ENCODE measurements at places on chromosomes 11 and 22.

DNA sequence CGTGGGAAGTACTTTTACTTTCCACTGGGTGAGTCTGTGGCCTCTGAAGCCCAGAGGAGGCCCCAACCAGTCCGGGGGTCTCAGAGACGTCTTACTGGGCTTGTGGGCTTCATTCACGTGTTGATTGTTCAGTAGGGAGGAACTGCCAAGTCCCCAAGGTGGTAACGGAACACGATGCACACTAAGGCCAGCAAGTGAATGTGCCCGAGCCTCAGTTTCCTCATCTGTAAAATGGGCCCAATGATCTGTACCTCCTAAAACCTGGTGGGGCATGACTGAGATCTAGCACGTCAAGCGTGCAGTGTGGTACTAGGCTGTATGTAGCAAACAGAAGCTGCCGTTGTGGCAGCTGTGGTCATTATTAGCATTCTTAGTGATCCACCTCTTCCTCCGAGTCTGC lies 499.1 kb downstream of the MN1 start:
- DNase-seq = no peak

DNA sequence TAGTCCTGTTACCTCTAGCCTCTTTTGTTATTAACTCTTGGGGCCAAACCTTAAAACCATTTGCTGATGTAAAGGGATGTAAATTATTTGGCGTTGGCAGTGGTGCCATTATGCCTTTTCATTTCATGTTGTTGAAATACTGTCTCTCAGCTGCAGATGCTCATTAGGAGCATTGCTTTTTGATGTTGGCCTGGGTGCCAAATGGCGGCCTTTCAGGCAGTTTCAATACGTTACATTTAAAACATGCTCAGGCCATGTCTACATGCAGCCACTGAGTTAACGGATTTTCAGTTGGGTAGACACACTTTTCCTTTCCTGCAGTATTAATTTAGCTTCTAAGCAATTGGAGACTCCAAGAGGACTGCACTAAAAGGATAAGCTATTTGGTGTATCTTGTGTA lies 5.3 kb downstream of the NCAM1 start:
- no peak for DNase-seq

- no peak for DNase-seq
These were observed 12.5 kb downstream of the CHID1 start for GRCh38 chr11:898143-898511.

DNA sequence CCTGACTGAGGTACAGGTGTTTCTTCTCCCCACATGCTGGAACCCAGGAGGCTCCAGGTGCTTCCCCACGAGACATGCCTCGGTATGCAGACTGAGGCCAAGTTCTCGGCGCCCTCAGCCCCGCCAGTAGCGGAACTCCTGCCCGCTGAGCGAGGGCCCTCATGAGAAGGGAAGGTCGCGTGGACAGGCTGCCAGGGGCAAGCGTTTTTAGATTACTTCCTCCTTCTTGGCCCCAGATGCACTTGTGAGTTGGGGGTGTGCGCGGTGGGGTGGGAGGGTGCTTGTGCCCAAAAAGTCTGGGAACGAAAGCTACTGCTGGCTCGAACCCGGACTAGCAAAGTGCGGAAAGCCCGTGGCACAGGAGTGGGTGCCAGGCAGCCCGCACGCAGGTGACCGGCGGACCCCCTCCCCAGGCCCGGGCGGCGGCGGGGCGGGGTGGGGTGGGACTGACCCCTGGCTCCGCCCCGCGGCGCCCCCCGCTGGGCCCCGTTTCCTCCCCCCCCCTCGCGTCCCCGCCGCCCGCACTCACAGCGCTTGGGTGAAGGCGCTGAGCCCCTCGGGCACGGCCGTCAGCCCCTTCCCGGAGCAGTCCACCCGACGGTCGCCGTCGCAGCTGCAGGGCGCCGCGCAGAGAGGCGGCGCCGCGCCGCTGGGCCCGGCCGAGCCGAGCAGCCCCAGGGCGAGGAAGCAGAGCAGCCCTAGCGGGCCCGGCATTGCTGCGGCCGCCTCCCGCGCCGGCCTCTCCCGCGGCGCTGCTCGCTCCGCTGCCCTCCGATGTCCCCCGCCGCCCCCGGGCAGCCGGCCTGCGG lies 797 bp downstream of the LGR4 start:
- no peak for DNase-seq

GRCh38 chr11:125433454-125434121 lies 62.5 kb downstream of the FEZ1 start:
- no peak for DNase-seq

GRCh38 chr11:63871962-63872799 lies 33.3 kb downstream of the MARK2 start:
- peak; percentile 18 for DNase-seq

DNA sequence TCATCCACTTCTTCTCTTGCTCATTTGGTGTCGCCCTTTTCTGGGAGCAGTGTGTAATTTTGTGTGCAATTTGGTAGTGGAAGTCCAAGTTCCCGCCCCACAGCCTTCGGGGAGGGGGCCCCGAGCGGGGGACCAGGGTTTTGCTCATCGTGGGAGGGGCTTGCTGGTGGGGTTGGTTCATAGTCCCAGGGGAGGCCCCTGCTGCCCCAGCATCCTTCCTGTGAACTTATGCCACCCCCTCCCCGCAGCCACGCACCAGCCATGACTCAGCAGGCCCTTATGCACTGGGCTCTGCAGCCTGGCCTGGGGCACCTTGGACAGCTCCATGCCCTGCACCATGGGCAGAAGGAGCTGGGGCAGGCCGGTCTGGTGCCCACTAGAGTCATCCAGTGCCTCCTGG lies 1183.6 kb downstream of the BRD1 start:
- DNase-seq = no peak

- DNase-seq = no peak
These were observed 913.8 kb upstream of the CHORDC1 start for GRCh38 chr11:91136631-91137030.

GRCh38 chr11:100833276-100833675 lies 146.2 kb downstream of the ARHGAP42 start:
- DNase-seq = no peak

DNA sequence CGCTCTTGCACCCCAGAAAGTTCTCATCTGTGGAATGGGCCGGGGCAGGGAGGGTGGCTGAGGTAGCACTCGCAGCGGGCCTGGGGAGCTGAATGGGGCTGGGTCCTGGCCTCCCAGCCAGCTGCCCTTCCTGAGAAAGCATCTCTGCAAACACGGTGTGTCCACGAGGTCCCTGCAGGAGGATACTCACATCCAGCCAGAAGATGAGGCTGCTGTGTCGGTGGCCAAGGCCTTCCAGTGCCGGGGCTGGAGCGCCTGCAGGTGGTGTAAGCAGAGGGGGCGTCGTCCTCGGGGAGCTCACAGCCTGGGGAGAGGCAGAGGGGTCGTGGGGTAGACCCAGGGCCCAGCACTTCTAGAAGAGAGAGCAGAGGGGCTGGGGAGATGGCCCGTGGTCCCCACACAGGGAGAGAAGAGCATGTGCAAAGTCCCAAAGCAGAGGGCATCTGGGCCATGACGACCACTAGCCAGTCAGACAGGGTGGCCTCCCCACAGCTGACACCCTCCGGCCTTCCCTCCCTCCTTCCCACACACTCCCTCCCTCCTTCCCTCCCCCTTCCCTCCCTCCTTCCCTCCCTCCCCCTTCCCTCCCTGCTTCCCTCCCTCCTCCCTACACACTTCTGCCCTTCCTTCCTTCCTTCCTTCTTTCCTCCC lies 97.9 kb downstream of the WNT7B start:
- DNase-seq = no peak

DNA sequence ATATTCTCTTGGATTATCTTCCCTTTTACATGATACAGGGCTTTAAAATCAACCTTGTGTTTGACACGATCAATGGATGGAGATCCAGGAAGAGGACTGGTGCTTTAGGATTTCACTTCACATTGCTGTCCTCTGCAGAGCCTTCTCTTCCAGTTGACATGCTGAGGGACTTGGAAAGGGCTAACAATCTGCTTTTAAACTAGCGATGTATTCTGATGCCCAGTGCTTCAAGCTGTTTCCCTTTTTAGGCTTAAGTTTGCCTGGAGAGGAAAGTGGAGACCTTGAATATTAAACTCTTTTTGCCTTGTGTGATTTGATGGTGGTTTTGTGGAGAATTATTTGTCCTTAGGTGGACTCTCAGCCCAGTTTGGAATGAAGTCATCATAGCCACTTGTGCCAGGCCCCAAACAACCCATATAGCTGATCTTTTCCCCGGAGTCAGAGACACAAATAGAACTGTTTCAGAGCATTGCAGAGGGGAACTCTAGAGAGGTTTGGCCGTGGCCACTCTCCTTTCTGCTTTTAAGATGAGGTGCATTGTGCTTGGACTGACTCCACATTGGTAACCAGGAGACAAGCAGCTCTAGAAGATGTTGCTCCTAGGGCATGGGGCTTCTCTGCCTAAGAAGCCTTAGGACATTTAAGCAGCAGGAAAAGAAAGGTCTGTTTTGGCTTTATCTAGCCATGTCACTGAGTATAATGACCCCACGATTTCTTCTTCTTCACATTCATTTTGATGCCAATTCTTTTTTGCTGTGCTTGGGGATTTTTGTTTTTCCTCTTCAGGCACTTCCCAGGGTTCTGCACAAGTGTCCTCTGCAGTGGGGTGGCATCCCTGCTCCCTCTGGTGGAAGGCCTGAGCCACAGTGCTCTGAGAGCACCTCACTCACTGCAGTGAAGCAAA lies 152.8 kb downstream of the NCAM1 start:
- no peak for DNase-seq

- no peak for DNase-seq
These were observed 2.8 kb downstream of the SLC17A6 start for GRCh38 chr11:22340701-22341587.

- DNase-seq = no peak
These were observed 9.1 kb upstream of the OR10D3 start for GRCh38 chr11:124174001-124174583.

DNA sequence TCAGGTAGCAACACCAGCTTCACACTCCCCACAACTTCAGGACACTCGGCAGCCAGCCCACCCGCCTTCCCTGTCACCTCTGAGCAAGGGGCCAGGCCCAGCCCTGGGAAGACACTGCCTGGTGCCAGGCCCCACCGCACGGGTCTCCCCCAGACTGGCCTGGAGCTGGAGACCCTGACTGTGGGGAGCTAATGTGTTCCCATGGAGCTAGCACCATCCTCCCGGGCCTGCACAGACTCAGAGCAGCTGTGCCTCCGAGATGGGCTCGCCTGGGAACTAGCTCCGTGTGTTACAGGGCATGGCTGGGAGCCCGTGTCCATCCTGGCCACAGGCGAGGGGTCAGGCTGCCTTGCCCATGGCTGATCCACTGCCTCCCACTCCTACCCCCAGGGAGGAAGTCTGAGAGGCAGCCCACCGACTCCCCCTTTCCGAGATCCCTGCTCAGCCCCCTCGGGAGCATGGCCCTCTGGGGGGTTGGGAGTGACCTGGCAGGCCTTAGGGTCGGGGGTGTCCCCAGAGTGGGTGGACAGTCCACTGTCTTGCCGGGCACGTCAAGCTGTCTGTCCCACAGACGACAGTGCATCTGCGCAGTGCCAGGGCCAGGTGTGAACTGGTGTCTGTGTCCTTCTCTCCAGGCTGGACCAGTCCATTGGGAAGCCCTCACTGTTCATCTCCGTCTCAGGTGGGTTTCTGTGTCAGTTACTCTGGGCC lies 76.7 kb upstream of the KCNQ1OT1 start:
- no peak for DNase-seq

- DNase-seq = peak; percentile 35
These were observed 87.8 kb upstream of the VPREB1 start for GRCh38 chr22:22156716-22157347.

DNA sequence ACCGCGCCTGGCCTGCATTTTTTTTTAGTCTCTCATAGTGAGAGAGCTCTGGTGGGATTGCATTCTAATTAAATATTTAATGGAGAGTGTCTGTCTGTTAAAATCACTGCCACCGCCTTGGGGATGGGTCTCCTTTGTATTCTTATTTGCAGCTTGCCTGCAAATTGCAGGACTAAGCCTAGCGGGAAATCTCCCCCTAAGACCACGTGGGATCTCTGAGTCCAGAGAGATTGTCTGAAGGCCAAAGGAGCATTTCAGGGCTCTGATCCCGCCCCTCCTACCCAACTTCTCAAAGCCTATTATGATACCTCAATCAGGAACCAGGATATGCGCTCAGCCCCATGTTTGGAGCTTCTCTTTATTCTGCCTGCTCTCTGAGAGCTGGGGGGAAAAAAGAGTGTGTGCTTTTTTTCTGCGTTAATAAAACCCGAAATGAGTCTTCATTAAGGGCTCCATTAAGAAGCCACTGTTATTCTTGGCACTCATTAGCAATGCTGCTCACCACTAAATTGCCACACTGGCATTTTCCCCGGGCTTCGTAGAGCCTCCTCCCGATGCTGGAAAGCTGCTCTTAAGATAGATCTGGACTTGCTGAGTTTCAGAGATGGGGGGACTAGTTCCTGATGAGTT lies 92.9 kb upstream of the THY1 start:
- no peak for DNase-seq

DNA sequence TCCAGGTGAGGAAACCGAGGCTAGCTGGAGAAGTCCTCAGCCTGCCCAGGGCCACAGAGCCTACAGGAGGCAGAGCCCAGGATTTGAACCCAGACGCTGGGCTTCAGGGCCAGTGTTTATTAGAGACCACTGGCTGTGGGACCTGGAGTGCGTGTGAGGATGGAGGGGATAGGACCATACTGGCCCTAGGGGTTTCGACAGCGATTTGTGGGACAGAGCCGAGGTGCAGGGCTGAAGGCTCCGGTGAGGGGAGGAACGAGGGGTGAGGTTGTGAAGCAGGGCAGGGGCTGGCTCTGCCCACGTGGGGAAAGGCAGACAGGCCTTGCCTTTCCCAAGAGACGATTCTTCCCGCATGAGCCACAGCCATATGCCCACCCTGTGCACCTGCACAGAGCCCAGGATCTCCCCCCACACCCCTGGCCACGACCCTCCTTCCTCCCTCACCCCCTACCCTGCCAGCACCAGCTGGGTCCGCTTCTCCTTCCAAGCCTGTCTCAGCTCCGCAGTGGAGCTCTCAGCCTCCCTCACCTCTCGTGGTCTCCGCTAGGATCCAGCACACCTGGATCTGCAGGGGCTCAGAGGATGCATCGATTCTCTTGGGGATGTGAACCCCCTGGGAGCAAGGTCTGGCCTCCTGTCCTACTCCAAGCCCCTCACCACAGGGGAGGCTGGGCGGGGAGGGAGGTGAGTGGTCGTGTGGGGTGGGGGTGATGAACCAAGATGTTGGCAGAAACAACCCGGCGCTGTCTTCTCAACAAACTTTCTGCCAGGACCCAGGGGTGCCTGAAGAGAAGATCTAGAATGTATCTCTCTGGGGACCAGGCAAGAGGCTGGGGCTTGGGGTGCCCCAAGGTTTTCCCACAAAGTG lies 58.4 kb downstream of the RTL6 start:
- DNase-seq = no peak

GRCh38 chr22:45878051-45878781 lies 98.7 kb downstream of the WNT7B start:
- DNase-seq = no peak

GRCh38 chr11:24747275-24748251 lies 250.7 kb downstream of the LUZP2 start:
- DNase-seq = no peak

GRCh38 chr11:117621226-117621625 lies 175.8 kb downstream of the DSCAML1 start:
- no peak for DNase-seq

DNA sequence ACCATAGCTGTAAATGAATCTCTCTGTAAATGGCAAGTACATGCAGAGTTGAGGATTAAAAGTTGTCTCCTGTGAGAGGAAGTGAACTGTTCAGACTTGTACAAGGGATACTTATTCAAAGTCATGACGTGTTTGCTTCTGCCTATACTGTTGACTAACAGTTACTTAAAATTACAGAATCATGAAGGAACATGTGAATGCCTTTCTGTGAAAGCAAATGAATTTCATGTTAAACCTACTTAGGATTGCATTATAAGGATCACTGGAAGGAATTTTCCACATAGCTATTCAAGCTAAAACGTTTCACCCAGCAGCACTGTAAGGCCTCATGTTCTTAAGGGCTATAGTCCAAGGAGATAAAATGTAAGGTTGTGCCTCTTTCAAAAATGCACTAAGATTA lies 93.4 kb upstream of the BIRC3 start:
- no peak for DNase-seq

GRCh38 chr22:31922534-31922933 lies 21.8 kb upstream of the YWHAH start:
- DNase-seq = no peak
